ENCODE measurements at places on chromosomes 12 and 14. TPM values are rescaled to one million over a fixed set of nuclear protein-coding genes. Genes with fewer than 3 reads are reported as not detected.

Gene CRACR2A
- 9.5 TPM for total RNA-seq

Gene KRT85
- not detected for total RNA-seq

DNA sequence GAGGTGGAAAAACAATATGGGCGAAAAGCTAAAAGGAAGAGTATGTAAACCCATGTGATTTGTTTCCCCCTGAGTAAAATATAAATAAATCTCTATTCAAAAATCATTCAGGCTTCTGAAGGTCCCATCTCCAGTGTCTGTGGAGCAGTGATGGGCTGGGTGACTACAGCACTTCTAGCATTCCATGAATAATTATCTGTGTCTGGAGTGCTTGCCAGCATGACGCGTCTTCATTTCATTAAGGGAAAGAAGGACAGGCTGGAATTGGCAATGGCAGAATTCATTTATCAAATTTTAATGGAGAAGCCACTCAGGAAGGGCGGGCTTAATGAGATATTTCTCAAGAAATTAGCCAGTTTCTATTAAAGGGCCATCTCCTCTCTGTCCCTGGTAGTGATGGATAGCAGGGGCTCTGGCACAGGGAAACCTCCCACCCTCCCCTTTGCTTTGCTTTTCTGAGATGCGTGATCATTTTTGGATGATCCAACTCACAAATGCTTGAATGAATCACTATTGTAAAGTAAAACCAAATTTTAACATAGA lies 916.3 kb upstream of the SEL1L start:
- no peak for DNase-seq

- peak; percentile 60 for DNase-seq
Measured at GRCh38 chr12:30753233-30753632, 1.5 kb downstream of the CAPRIN2 start.

DNA sequence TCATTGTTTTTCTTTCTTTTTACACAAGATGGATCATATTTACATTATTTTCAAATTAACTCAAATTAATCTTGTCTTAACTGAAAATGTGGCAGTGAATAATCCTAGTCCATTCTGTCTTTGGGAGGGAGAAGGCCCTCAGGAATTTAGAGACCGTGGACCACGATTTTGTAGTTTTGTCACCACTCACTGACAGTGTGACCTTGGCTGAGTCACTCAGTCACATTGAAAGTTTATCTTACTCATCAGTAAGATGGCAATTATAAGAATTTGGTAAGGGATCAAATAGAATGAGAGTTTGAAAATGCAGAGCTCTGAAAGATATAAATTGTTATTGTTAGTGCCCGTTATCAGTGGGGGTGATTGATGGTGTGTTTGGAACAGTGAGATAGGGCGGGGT lies 16.4 kb downstream of the FOXJ2 start:
- DNase-seq = no peak

DNA sequence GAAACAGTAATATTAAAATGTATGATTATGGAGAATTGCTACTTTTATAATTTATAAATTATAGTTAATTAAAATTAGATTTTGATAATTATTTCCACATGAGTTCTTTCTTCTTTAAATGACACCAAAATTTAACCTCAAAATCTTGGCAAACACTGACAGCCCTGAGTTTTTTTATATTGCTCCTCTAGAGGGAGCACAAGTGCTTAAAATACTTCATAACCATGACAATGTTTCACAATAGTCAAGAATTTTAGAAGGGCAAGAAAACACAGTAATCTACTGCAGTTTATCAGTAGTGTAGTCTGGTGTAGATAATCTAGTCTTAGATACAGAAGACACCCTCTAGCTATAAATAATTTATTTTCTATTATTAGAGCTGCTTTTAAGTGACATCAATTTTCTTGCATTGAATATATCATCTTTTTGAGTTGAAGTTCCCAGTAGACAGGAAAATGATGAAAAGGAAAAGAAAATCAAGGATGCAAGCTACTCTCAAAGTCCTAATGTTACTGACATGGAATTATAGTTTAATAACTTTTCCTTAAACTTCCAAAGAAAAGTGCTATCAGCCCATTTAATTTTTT lies 14.3 kb upstream of the PTGER2 start:
- no peak for DNase-seq
